Stimulated activated CD8-positive, alpha-beta memory T cell treated with anti-CD3 and anti-CD28 coated beads, Interleukin-4, amount 100 ng/mL, for 1 hour (primary cell): ENCODE measurements at places on chromosomes 5 and 9.

- no peak for DNase-seq
Measured at GRCh38 chr5:1460054-1460682, 14.9 kb upstream of the SLC6A3 start.

- DNase-seq = no peak
Measured at GRCh38 chr9:124357721-124358361, 57.4 kb downstream of the PSMB7 start.

GRCh38 chr5:130955041-130955440 lies 210.0 kb downstream of the HINT1 start:
- DNase-seq = no peak

- DNase-seq = no peak
Measured at GRCh38 chr5:145983446-145983845, 47.1 kb downstream of the SH3RF2 start.

- no peak for DNase-seq
Measured at GRCh38 chr5:54049963-54050362, 260.4 kb downstream of the ARL15 start.

DNA sequence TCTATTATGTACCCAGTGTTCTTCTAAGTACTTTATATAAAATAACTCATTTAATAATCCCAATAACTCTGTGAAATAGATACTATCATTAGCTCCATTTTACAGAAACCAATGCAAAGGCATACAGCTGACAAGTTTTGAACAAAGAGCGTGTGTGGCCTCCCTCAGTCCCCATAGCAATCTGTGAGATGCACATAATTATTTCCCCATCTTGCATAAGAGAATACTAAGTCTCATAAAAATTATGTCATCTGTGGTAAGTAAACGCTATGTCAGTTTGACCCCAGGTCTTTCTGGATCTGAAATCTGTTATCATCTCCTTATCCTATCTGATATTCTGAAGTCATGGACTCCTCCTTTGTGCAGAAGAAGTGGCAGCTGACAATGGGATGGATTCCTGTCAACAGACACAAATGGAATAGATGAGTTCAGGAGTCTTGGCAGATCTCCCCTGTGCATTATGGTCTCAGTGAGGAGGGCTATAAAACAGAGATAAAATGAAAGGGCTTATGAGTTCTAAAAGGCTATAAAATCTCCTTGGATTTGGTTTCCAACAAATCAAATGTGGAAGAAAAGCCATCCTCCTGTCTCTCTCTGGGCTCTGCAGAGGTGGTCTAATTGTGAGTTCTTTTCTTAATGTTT lies 162.5 kb upstream of the TLE4 start:
- no peak for DNase-seq

DNA sequence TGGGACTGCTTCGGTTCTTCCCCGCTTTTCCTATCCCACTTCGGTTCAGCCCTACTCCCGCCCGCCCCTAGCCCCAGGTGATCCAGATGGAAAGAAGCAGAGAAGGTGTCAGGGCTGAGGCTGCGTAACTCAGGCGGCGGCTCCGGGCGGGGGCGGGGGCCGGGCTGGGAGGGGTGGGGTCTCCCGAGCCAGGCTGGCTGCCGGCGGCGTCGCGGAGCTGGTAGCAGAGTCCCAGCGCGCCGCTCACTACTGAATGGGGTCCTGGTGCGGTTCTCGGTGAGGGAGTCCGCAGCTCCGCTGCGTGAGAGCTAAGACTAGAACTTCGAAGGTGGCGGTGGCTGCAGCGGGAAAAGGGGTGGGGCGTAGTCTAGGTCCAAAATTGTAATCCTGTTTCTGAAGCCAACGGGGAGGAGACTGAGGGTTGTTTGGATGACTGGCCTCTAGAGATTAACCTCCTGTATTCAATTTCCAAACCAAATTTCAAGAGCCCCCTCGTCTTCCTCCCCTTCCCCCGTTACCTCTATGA lies 1.4 kb downstream of the PRR16 start:
- DNase-seq = no peak

DNA sequence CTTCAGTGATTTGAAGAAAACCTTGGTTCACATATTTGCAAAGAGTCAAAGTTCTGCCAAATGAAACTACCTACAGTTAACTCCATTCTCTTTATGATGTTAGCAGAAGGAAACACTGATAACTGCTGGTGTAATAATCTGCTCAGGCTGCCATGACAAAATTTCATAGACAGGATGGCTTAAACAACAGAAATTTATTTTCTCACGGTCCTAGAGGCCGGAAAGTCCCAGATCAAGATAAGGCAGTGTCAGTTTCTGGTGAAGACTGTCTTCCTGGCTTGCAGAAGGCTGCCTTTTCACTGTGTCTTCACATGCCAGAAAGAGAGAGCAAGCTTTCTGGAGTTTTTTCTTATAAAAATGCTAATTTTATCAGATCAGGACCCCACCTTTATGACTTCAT lies 102.4 kb upstream of the PARP8 start:
- no peak for DNase-seq

GRCh38 chr9:70951749-70952727 lies 169.4 kb downstream of the TRPM3 start:
- no peak for DNase-seq

GRCh38 chr9:137082925-137083290 lies 3.9 kb upstream of the MAN1B1 start:
- DNase-seq = no peak

- no peak for DNase-seq
Measured at GRCh38 chr5:117054911-117055310, 480.3 kb upstream of the SEMA6A start.

DNA sequence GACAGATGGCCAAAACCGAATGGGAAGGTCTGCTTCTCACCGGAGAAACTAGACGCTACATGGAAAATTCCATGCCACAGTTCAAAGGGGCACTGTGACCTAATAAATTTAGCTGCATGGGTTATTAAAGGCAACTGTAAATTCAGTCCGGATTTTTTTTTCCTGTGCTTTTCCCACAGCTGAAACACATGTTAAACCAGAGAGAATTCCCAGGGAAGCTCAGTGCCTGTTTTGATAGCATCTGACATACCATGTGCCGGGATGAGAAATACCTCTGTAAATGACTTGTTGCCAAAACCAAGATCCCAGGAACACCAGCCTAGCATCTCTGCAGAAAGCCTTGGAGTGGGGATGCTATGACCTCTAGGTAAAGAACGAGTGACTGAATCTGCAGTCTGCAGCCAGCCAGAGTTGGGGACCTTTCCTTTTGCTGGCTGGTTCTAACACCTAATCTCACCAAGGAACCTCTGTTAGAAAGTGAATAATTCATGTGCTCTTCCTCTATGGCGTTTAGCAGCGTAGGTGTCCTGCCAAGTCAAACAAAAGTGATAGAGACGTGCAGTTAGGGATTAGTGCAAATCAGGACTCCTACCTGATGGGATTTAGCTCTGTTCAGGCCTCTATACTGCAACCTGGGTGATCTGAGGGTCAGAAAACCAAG lies 77.9 kb downstream of the SLIT3 start:
- DNase-seq = no peak

GRCh38 chr9:2677915-2678889 lies 39.1 kb upstream of the KCNV2 start:
- DNase-seq = no peak
